ENCODE measurements at places on chromosomes 7 and 10.

DNA sequence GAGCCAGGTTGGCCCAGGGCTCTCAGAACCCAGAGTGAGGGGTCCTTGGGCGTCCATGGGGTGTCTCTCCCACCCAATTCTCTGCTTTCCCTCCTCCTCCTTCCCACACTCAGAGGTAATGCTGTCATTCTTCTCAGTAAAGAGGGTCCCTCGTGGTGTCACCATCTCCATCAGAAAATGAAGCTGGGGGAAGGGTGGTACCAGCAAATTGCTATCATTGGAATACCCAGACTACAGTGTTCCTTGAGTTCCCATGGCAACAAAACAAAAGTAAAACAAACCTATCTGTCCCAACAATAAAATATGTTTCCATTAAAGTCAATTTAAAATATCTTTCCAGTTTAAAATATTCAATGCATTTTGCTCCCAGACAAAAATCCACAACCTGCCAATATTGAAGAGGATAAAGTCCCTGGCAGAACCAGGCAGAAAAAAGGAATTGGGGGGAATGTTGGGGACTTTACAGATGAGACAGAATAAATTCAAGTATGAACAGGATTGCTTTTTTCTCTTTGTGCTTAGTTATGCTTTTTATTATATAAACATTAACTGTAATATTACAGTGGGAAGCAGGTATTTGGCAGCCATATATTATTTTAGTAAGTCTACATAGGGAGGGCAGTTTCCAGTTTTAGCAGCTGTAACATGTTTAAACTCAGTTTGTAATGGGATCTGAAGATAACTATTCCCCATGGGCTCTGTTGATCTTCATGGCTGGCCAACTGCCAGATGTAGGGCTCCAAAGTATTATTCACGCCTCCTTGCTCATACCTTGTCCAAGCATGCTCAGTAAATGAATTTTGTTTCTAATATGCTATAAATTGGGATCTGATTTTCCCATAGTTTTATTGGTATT, 182.1 kb downstream of the ARID5B start:
- DNase-seq = peak; percentile 27

- no peak for DNase-seq
These were observed 130.1 kb downstream of the DNAJB6 start for GRCh38 chr7:157466867-157467261.

DNA sequence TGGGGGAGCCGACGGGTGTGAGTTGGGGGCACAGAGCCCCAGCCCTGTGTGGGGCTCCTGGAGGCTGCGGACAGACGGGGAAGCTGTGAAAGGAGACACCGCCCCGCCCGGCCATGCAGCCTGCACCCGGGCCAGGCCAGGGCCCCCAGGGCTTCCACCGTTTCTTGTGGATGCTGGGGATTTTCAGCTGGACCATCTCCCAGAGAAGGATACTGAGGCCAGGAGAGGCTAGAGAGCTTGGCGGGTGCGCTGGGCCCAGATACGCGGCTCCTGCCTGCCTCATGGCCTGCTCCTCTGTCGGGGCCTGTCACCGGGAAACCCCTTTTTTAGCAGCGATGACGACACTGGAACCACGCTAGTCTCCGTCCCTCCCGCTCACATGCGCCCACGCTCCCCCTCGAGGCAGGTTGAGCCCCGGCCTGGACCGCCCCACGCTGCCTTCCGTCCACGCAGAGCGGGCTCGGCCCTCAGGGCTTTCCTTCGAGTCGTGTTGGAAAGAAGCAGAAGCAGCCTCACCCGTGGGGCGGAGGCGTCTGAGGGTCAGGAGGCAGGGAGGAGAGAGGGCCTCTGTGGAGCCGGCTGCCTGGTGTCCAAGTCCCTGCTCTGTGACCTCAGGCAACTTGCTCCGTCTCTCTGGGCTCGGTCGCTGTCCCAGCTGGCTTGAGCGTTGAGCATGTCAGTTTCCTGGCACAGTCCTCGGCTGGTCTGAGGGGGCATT, 11.7 kb downstream of the TMEM184A start:
- no peak for DNase-seq

- no peak for DNase-seq
These were observed 340.6 kb downstream of the TFEC start for GRCh38 chr7:115689941-115690340.

GRCh38 chr7:141381794-141382427, 169.3 kb upstream of the AGK start:
- DNase-seq = peak; percentile 22

DNA sequence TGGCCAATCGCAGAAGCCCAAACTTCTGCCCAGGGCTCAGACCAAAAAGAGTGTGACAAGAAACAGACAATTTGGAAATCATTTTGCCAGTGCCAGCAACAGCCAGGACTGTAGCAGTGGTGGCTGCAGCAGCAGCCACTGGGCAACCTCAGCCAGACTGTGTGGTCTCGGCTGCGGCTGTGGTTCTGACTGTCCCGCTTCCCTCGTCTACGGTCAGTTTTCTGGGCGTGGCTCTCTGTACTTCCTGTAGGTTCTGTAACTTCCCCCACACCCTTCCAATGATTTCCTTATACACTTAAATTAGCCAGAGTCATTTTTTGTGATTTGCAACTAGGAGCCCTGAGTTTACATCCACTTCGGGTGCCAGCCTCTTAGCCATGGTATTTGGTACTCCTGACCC, 39.9 kb downstream of the CYTH3 start:
- no peak for DNase-seq

DNA sequence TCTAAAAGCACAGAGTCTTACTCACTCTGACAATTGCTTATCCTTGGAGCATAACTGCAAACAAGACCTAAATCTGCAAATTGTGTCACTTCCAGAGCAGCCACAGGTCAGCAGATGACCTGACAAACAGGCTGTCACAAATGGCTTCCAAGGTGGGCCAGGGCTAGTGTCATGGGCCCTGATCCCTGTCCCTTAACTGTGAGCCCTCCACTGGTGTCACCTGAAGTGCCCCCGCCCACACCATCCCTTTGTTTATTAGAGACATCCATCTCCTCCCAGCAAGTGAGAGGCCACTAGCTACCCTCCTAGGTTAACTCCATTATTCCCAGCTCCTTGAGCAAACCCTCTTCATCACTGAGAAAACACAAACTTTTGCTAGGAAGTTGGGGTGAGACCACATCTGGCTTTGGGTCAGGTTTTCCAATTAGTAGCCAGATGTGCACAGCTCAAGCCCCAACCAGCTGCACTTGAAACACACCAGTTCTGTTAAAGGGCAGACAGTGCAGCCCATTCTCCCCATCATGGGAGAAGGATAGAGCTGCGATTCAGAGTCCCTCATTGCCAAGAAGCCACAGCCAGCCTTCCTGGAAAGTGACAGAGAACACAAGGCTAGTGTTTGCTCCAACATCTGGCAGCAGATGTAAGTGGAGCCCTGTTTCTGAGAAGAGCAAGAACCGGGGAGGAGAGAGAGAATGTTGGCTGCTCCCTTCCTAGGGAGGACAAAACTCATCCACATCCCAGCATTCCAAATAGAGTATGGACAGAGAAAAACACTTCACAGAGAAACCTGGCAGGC, 75.7 kb upstream of the NANOS1 start:
- no peak for DNase-seq

DNA sequence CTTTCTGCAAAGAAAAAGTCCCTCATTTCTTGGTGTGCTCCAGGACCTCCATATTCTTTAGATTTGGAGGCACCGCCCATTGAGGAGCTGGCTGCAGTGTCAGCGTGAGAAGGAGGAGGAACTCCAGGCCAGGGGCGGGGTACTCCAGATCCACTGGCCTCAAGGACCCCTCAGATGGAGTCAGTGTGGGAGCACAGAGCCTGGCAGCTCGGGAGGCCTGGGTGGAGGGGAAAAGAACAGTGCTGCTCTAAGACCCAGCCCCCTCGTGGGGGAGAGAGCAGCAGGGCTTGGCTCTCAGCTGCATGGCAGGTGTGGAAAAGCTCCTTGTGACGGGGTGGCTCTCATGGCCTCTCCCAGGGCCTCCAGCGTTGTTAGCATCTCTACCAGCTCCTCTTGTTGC, 70.5 kb downstream of the ITGB1 start:
- no peak for DNase-seq

- DNase-seq = no peak
These were observed 16.3 kb downstream of the EZH2 start for GRCh38 chr7:148867596-148868377.

DNA sequence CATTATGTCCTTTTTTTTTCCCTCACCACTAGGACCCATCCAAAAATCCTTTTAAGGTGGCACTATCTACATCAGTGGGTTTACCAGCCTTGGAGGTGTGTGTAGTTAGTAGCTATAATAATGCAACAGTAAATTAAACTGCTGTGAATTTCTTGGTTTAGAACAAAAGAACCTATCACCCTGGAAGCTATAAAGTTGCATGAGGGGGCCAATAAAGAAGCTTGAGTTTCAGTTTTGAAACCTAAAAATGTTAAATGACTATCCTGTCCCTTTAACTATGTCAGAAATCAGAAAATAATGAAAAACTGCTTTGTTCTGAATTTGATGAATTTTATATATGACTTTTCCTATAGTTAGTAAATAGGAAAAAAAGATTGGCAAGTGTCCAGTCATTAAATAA, 80.2 kb downstream of the POLL start:
- DNase-seq = no peak

DNA sequence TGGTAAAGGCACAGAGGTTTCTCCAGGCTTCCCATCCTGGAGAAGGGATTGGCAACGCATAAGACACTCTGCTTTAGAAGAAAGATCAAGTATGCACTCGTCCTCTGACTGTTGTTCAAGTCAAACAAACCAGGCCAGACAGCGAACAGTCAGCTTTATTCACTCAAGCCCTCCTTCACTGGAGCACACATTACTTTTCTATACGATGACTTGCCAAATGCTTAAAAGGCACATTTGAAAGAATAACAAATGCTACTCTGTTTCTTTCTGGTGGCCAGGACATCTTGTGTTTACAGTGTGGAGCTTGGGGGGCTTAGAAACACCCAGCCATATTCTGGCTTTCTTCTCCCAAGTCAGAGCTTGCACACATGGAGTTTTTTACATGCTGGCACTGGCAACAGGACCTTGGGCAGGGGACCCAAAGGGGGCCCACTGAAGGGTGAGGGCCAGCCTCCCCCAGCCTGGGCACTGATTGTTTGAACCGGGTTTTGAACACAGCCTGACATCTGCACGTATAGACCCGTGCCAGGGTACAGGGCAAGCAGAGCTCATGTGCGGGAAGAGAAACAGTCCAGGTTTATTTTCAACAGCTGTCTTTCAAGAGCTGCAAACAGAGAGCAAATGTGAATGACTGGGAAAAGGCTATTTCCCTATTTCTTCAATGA, 33.3 kb upstream of the FGFR2 start:
- DNase-seq = no peak

- no peak for DNase-seq
These were observed 7.8 kb downstream of the HTRA1 start for GRCh38 chr10:122468926-122469781.

- no peak for DNase-seq
These were observed 123.9 kb downstream of the ZMIZ1 start for GRCh38 chr10:79192677-79193003.

GRCh38 chr10:114329634-114330365, 74.5 kb downstream of the AFAP1L2 start:
- no peak for DNase-seq

DNA sequence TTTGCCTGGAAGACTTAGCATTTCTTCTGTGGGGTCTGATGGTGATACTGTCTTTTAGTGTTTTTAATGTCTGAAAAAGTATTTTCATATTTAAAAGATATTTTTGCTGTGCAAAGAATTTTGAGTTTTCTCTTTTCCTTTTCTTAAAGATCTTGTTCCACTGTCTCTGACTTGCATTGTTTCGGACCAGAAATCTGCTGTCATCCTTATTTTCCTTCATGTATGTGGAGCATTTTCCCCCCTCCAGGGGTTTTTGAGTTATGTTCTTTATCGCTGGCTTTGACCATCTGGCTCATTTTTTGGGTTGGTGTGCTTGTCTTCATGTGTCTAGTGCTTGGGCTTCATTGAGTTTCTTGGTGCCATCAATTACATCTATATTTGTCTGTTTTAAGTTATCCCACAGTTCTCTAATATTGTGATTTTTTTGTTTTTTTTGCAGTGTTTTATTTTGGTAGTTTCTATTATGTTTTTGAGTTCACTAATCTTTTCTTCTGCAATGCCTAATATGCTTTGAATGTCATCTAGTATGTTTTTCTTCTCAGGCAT, 119.9 kb downstream of the MGMT start:
- DNase-seq = no peak

GRCh38 chr7:9718071-9718661, 1255.5 kb upstream of the PHF14 start:
- DNase-seq = no peak

- no peak for DNase-seq
These were observed 10.3 kb downstream of the SP8 start for GRCh38 chr7:20776214-20776911.

DNA sequence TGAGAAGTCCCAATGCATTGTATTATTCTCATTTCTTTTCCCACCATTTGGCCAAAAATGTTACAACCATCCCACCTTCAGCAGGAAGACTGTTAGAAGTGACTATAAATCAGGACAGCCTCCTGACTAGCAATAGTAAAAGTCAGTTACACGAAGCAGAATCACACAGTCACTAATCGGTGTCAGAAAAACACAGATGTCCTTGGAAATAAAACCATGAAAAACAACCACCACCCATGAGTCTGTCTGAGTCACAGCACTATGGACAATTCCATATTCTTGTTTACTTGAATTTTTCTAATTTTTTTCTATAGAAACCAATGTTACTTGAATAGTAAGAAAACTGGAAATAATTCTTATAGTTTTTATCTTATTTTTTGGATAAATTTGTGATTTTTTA, 81.9 kb upstream of the FRMD4A start:
- DNase-seq = no peak

GRCh38 chr10:61992671-61993668, 91.5 kb downstream of the ARID5B start:
- DNase-seq = no peak

DNA sequence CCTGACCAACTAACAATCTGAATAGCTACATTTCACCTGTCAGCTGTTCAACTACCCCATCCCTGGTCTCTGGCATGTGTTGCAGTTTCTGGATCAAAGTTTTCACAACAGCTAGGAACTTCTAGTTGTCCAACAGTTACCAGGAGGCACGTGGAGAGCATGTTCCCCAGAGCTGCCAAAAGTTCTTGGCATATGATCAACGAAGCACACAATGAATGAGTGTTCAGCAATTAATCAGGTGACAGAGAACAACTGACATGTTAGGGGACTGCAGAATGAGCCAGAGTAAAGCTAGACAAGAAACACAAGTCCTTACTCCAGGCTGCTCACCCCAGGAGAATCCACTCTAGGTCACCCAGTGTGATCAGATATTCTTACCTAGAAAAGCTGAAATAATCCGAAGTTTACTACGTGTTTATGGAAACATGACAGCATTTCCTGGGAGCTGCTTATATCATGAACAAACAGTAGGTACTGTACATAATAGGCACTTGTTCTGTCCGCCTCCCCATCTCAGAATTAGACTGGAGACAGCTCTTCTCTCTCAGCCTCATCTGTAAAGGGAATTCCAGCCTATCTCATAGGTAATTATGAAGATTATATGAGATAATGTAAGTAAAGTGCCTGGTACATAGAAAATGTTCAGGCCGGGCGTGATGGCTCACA, 50.6 kb downstream of the ZNF438 start:
- no peak for DNase-seq

DNA sequence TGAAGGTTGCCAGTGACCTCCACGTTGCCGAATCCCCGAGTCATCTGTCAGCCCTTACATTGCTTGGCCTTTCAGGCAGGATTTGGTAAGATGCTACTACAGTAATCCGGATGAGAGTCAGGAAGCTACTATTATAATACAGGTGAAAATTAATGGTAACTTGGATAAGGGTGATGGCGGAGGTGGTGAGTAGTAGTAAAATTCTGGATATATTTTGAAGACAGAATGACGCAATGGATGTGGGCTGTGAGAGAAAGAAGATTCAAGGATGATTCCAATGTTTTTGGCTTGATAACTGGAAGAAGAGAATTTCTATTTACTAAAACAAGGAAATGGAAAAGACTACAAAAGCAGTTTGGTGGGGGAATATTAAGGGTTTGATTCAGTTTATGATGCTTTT, 1.4 kb upstream of the DNAJB12 start:
- no peak for DNase-seq
